Right atrium auricular region (tissue), 2 donors: ENCODE measurements at places on chromosomes 7 and 10. TPM values are rescaled to one million over a fixed set of nuclear protein-coding genes. Genes with fewer than 3 reads are reported as not detected.

ANKRD22 gene
- not detected for total RNA-seq

ADAM12 gene
- total RNA-seq: 1.2 TPM

FAM25G gene
- total RNA-seq: not detected

PNLIPRP1 gene
- total RNA-seq: not detected

SDK1 gene
- 3.6 TPM for total RNA-seq

ATP6V0A4 gene
- total RNA-seq: not detected

ITPRID1 gene
- total RNA-seq: not detected

WDR86 gene
- 0.33 TPM for total RNA-seq

EBLN1 gene
- not detected for total RNA-seq

CXCL12 gene
- total RNA-seq: 64.0 TPM

CFAP58 gene
- total RNA-seq: 4.8 TPM

ITGA8 gene
- 6.4 TPM for total RNA-seq

ACTR3C gene
- total RNA-seq: 4.1 TPM

CYP51A1 gene
- 31.2 TPM for total RNA-seq

CALML3 gene
- not detected for total RNA-seq

RPEL1 gene
- total RNA-seq: not detected

PDIA4 gene
- total RNA-seq: 48.9 TPM
